ENCODE measurements at places on chromosomes 4 and X.

DNA sequence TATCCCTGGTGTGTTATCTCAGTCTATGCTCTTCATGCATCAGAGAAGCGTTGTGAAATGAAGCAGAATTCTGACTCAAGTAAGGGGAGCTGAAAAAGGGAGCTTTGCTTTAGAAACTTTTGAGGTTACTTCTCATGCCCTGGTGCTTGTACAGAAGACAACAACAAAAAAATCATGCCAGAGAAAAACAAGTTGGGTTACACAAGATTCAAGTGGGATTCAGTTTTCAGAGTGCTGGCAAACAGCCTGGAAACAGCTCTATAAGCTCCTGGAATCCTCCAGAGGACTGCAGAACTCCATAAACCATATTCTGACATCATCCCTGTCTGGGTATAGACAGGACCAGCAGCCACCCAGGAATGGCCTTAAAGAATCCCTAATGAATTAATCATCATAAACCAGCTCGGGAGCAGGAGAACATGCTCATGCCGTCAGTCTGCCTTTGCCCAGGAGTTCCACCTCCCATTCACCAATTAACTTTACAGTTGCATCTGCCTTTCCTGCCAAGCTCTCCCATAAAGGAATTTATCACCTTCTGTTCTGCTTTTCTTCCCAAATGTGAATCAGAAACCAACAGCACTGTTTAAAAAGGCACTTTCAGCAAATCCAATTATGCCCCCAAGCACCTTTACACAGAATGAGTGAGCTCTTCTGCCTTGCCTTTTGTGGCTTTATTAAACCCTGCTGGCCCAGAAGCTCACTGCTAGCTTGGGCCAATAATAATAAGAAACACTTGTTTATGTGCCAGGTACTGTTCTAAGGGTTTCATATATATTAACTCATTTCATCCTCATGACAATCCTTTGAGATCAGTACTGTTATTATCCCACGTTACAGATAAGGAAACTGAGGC, 54.5 kb upstream of the FBXW7 start:
- DNase-seq, result no peak

GRCh38 chr4:62531264-62531663, 1331.1 kb downstream of the ADGRL3 start:
- DNase-seq, result no peak

DNA sequence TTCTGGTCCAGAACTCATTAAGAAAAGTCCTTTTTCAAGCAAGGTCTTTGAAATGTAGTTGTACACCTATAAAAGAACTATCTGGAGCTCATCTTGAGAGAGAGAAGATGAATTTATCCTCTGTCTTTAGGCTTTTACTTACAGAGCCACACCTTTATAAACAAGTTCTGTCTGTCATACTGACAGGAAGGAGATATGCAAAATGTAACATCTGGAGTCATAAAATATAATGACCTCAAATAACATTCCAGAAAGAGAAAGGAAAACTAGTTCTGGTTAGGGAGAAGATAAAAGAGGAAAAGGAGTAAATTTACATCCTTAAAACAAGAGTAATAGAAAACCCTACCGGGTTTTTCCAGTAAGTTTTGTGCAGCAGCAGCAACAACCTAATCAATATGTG, 1.3 kb downstream of the INPP4B start:
- DNase-seq, result no peak

GRCh38 chr4:176794151-176794550, 1.4 kb upstream of the VEGFC start:
- DNase-seq, result no peak

- DNase-seq, result no peak
These were observed 17.7 kb downstream of the ACSL1 start for GRCh38 chr4:184807797-184808712.

DNA sequence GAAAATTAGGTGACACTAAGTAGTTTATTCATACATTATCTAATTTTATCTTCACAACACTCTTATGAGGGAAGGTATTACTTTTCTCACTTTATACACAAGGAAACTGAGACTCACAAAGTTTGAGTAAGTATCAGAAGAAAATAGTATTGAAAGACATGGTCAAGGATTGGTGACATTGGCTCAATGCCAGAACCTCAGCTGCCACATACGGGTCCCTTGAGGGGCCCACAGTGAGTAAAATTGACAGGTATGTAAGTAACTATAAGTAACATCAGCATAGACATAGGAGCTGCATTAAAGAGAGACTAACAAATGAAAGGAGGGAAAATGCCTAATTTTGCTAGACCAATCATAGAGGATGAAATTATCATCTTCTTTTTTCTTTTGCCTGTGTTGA, 134.1 kb downstream of the COX18 start:
- DNase-seq, result no peak

GRCh38 chr4:162891788-162892707, 274.6 kb downstream of the NAF1 start:
- no peak for DNase-seq

DNA sequence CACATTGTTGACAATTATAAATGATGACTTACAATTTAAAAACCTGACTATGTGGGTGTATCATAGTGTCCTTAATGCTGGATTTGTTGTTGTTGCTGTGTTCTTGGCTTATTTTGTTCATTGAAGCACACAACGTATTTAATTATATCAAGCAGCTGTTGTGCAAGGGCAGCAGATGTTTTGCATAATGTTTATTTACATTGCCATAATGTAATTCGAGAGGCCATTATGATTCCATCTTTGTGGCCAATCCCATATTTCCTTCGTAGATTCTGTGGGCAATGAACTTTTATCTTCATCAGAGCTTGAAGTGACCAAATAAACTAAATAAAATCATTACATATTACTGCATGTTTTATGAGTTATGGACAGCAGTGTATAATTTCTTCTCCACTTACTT, 422.6 kb upstream of the GALNTL6 start:
- DNase-seq, result no peak

DNA sequence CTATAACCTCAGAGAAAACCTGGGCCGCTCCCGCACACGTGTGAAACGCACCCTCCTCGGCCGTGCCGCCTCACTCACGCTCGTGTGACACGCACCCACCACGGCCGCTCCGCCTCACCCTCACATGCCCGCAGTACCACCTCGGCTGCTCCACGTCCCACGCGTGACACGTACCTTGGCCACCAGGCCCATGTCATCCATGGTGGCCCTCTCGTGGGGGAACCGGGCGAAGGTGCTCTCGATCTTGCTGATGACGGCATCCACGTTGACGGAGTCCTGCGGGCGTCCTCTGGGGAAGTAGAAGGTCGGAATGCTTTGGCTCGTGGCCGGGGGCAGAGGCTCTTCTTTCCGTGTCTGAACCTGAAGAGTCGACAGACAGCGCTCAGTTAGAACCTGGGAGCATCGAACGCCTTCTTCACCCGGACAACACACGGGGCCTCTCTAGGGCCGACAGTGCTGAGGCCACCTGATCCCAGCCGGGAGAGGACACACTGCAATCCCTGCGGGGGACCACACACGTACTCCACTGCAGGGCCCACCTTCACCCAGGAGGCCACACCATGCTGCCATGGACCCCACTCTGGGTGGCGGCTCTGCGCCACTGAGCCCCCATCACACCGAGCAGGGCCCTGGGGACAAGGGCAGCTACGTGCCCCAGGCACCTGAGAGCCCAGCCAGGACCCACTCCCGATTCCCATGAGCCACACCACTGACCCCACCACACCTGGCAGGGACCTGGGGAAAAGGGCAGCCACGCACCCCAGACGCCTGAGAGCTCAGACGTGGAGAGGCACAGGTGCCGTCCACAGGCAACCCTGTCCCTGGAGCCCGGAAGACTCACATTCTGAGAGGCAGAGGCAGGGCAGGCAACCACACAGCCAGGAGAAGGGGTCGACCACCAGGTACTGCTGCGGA, 25.2 kb downstream of the PPP2R3B start:
- DNase-seq, result no peak

DNA sequence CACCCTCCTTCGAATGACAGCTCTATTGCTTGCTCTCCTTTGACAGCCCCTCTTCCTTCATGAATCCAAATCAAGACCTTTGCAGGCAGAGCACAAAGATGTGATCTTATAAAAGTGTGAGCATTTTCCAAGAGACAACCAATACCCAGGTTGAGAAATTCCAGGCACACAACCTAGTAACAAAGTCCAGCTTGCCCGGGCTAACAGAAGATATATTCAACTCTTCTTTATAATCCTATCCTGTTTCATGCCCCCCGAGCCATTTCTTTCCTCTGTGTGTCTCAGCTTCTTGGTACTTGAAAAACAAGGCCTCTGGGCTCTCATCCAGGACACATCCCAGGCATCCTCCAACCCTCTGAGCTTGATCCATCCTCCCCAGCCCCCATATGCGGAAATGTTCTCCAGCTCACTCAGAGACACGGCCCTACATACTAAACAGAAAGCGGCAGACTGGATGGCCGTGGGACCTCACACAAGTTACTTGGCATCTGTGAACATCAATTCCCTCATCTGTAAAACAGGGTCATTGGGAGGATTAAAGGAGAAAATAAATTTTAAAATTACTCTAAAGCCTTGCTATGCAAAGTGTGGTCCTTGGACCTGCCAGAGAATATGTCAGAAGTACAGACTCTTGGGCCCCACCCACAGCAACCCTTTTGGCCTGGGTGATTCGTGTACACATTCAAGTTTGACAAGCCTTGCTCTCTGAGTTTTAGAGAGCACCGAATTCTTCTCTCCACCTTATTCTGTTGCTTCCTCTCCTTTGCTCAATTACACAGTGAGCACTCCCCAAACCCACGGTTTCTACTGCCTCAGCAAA, 627.0 kb downstream of the BCOR start:
- DNase-seq, result no peak

DNA sequence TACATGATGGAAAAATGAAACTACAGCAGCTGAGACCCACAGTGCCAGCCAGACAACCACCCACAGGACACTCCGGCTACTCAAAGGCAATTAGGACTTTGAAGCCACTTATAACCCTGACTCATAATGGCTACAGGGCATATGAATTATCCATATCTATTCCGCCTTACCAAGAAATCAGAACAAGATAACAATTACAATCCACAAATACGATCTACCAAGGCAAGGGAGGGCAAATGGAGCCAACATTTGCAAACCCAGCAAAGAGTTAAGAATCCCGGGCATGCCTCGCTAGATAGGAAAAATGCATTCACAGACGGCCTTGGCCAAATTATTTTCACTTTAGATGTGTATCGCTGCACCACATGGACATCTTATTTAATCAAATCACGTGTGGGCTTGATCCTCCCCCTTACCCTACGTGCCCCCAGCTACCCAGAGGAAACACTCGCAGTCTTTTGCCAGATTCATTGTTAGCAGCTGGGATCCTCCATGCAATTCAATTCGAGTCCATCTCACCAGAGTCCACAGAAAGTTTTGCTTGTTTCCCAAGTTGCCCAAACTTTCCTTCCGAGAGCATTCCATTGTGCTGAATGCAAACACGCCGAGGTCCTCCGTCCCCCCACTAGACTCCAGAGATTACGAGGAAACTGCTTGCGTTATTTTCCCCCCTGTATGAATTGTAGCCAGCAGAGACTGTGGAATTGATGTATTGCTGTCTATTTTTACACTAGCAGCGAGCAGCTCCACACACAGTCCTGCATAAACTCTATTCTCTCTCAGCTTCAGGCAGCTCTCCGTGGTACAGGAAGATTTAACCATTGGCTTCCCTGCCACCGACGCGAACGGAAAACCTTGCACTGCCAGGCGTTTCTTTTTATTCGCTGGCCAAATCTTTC, 1.2 kb downstream of the PPARGC1A start:
- DNase-seq, result no peak

DNA sequence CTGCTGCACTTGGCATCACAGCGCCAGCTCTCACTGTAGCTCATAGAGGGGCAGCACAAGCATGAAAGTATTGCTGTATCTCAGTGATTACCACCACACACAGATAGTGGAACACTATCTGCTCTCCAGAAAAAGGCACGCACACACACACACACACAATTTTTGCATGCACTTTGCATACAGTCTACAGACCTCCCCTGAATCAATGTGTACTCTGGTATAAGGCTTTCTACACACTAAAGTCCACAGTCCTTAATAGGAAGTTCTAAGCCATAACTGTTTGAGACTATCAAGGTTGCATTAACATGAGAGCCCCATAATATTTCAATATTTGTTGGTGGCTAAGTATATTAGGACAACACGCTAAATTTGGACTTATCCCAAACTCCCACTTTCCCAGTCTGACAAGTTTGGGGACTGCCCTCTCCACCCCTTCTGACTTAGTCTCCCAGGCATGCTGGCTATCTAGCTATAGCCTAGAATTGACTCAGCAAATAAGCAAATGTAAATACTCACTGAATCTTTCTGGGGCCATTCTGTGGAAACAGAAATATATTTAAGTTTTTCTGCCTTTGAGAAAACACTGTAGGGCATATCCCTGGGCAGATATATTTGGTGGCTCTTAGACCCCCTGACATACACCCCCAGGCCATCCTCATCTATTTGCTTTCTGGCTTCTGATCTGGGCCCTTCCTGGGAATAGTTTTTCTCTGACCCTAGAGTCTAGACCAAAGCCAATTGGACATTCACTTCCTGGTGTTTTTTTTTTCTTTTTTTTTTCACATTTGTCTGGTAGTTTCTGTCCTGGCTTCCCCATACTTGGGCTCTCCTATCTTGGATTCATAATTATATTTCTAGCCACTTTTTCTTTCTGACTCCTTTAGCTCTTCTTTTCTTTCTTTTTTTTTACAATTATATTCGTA, 36.4 kb upstream of the CT47C1 start:
- DNase-seq, result no peak
